ENCODE measurements at places on chromosomes 1 and 21. TPM values are rescaled to one million over a fixed set of nuclear protein-coding genes. Genes with fewer than 3 reads are reported as not detected.
A peak's percentile ranks its signal among the peaks of the same experiment; 100 is the strongest.

A3GALT2 gene
- total RNA-seq: not detected

DNA sequence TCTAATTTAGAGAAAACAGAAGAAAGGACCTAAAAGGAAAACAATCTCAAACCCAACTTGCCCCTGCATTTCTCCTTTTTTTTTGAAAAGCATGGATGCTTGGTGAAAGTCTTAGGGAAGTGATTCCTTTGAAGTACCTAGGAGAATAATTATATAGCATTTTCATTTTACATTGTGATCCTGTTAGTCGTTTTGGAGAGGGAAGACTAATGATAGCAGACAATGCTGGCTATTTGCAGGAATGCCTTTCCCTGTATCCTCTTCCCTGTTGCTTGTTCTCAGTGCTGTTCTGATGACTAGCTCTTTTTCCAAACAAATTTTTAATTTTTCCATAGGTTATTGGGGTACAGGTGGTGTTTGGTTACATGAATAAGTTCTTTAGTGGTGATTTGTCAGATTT, 53.9 kb downstream of the LAMC1 start:
- no peak for DNase-seq

MROH7 gene
- total RNA-seq: 64.2 TPM

TMCO4 gene
- total RNA-seq: 13.5 TPM

- no peak for DNase-seq
Measured at GRCh38 chr21:39915881-39916280, 48.6 kb downstream of the PCP4 start.

DNA sequence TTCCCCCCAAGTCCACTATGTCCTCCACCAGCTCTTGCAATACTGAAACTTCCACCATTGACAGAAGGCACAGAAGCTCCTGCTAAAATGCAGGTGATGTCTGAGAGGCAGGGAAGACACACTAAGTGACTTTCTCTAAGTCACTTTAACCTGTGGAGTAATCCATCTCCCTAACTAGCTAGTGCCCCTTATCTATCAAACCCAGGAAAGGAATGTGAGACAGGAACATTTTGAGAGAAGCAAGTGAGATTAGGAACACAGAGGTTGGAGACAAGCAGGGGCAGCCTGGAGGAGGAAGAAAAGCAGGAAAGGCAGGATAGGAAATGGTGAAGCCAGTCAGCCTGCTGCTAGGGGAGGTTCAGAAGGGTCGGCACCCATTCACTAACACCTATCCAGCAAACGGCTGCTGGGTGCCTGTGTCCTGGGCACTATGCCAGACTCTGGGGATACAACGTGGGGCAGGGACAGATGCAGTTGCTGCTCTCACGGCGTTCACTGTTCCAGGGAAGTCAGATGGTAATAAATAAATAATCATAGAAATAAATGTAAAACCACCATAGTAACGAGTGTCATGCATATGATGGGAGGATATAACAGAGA, 7.0 kb downstream of the GPA33 start:
- no peak for DNase-seq

PLA2G2C gene
- not detected for total RNA-seq

LAMC2 gene
- 10.5 TPM for total RNA-seq

MYOC gene
- total RNA-seq: 1.5 TPM

DNA sequence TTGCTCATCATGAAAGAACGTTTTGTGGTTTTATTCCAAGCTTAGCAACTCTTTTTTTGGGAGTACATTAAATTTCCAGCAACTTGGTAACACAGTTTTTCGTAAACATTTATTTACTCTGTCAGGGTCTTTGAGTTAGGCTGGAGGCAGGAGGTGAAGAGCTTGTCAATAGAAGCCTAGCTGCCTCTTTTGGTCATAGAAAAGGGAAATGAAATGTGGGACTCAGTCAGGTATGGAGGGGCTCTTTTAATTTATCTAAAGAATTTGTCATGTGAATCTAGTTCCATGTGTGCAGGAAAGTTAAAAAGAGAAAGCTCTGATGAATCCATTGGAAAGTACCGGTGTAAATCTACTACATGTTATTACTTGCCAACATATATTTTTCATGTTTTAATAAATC, 45.9 kb upstream of the PRMT6 start:
- no peak for DNase-seq

DNA sequence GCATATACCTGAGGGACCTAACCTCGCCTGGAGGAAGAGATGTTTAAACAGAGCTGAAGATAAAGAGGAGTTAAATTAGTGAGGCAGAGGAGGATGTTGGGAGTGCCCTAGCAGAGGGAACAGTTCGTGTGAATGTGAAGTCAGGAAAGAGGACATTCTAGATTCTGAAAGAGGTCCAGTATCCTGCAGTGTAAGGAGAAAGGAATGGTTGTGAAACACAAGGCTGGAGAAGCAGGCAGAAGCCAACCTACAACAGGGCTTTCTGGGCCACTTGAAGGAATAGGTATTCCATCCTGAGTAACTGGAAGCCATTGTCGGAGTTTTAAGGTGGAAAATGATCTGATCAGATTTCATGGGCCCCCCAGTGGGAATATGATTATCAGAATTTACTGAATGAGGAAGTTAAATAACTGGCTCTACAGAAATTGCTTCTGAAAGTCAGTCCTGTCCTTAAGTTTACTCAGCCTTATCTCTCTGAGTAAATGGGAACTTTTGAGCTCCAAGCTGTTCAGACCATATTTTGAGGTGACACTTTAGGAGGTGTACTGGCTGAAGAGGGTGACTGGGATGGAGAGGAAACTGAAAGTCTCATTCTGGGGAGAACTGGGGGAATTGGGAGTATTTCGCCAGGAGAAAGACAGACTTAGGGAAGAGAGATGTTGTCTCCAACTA, 24.4 kb upstream of the FAAH start:
- no peak for DNase-seq

GRCh38 chr1:147177611-147178380, 5.5 kb upstream of the PRKAB2 start:
- peak; percentile 52 for DNase-seq

DNA sequence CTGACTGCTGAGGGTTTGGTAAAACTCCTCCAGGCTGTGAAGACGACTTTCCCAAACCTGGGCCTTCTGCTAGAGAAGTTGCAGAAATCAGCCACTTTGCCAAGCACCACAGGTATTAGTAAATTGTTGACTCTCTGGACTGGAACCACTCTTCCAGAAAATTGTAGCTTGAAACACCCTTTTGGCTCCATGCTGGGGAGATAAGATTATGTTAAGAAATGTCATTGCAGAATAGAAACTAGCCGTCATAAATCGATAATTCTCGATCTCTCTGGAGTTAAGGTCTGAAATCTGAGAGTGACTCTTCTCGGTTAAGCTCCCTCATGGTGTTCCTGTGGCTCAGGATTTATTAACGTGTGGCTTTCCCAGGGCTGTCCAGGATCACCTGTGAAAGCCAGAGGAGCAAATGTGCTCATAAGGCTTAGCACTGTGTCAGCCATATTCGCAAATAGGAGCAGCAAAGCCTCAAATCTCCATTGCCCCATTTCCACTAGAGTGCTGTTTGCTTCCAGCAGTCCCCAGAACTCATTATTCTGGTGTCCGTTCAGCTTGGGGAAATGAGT, 54.6 kb downstream of the ZBTB40 start:
- no peak for DNase-seq

DNA sequence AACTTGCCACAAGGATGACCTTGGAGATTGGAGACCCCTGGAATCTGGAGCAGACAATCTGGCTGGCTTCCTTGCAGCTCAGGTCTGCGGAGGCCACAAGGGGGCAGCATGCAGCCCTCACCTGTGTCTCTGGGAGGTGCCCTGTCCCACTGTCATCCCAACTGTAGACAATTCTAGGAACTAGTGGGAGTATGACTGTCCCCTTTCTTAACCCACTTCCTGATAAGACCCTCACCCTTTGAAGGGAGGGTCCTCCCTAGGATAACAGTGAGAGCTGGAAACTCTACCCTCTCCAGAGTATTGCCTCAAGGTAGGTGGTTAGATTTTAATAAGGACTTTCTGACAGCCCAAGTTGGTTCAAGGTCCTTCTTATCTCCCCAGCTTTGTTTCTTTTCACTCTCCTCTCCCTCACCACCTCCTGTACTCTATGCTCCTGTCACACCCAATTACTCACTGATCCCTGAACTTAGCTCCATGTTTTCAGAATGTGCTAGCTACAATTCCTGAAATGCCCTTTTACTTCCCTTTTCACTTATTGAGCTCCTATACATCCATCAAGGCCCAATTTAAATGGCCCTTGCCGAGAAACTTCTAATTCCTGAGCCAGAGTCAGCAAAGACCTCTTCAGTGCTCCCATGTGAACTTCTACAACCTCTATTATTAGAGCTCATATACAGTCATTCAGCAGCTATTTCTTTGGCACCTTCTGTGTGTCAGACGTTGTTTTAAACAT, 9.2 kb upstream of the KCNQ4 start:
- peak; percentile 68 for DNase-seq

DNA sequence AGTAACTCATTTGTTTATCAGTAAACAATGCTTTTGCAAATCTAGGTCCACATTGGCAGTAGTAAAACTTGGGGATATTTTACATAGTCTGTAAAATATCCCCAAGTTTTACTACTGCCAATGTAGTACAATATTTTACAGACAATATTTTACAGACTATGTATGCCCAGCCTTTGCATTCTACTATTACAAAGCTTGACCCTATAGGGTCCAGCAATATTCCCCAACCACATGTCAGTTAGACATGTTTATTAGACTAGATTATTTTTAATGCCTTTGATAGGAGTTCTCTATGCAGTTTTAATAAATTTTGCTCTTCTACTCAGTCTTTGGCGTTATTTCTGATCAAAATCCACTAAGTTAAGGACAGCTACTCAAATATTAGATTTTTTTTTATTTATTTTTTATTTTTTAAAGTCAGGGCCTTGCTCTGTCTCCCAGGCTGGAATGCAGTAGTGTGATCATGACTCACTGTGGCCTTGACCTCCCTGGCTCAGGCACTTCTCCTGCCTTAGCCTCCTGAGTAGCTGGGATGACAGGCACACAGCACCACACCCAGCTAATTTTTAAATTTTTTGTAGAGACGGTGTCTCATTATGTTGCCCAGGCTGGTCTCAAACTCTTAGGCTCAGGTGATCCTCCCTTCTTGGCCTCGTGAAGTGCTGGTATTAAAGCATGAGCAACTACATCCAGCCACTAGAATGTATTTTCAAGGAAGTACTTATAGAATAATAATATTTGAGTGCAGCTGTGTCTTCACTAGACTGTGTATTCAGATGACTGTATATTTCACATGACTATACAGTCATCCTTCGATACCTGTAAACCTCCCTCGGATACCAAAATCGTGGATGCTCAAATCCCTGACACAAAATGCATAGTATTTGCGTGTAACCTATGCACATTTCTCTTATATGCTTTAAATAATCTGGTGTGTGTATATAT, 19.8 kb downstream of the MIER1 start:
- DNase-seq: peak; percentile 66

GRCh38 chr1:246271516-246271915, 235.6 kb downstream of the SMYD3 start:
- DNase-seq: no peak

SHISA4 gene
- total RNA-seq: 4.6 TPM

CXADR gene
- 111 TPM for total RNA-seq

DNA sequence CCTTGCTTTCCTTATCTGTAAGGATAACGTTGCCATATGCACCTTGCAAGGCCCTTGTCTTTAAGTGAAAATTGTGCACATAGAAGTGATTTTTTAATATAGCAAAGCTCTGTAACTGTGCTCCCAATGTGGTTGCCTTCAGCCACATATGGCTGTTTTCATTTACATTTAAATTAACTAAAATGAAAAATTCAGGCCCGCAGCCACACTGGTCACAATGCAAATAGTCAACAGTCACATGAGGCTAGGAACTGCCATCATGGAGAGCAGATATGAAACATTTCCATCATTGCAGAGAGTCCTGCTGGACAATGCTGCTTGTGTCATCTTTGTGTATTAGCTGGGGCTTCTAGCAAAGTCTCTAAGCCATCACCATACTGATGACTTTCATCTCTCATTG, 83.4 kb downstream of the PGBD5 start:
- no peak for DNase-seq

FAM151A gene
- total RNA-seq: 323 TPM

- no peak for DNase-seq
Measured at GRCh38 chr1:10965546-10966226, 46.8 kb upstream of the TARDBP start.

DNA sequence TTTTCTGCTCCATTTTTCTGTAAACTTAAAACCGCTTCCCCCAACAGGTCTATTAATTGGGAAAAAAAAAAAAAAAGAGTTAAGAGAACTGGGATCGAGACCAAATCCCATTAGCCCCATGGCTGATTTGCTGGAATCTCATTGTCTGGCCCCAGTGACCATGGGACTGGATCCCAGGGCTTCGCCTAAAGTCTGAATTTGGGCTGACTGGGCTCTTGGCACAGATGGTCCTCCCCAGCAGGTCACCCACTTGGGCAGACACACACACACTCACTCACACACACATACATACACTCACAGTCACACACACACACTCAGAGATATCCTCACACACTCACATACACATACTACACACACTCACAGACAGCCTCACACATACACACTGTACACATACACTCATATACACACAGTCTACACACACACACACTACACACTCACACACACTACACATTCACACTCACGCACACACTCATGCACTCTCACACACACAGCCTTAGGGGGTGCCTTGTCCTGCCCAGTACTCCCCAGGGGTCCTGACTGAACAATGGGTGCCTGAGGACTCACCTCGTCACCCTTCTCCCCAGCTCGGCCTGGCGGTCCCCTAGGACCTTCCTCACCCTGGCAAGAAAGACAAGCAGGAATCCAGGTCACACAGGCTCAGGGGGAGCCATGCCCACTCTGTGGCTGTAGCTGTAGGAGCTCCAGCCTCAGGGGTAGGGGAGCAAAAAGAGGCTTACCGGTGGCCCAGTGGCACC, 7.5 kb downstream of the COL9A2 start:
- no peak for DNase-seq

DNA sequence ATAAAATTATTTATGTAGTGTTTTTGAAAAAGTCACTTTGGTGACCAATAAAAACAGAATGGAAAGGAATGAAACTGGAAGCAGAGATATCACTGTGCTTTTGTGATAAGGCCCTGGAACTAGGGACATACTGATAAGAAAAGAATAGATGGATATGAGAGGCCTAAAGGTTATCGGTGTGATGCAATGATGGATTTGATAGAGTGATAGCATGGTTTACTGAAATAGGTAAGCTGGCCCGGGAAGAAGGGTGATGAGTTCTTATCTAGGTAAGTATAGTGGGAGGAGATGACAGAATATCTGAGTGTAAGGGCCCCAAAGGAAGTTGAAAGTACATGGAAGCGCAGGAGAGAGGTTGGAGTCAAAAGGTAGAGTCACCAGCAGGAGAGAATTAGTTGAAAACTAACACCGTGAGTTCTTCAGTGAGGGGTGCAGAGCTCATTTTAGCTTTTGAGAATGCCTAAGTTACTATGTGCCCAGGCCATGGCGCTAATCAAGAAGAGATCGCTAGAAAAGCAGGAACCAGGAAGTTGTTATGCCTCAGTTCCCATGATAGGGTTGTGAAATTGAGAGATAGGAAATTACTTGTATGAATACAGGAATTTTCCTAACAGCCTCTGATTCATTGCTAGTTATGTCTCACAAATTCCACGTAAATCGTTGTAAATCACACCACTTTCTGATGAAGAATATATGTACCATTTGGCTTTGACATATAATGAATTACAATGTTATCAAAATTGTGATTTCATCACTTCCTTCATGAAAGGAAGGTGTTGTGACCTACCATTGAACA, 115.3 kb downstream of the PLA2G4A start:
- DNase-seq: no peak

DNMT3L gene
- not detected for total RNA-seq

GRCh38 chr1:18032172-18032859, 75.3 kb upstream of the IGSF21 start:
- no peak for DNase-seq

FAM72C gene
- not detected for total RNA-seq

LDLRAD1 gene
- total RNA-seq: not detected

GRCh38 chr1:162380061-162380846, 1.3 kb upstream of the C1orf226 start:
- peak; percentile 28 for DNase-seq

FCMR gene
- total RNA-seq: 9.5 TPM

SPRR2D gene
- total RNA-seq: not detected

Data from Peyer's patch (tissue), 4 donors.